ENCODE measurements at places on chromosomes 6 and 20.

DNA sequence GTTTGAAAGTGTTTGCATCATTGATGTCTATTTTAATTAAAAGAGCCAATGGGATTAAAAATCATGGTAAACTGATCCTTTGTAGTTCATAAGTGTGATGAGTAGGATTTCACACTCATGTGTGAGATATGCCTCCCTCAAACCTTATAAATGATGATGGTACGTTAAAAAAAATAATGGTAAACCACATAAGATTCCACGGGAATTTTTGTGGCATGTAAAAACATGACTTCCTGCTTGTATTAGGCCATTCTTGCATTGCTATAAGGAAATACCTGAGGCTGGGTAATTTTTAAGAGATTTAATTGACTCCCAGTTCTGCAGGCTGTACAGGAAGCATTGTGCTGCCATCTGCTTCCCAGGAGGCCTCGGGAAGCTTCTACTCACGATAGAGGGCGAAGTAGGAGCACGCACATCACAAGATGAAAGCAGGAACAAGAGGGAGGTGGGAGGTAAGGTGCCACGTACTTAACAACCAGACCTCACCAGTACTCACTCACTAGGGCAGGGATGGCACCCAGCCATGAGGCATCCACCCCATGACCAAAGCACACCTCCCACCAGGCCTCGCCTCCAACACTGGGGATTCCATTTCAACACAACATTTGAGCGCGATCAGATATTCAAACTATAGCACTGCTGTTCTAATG, 187.6 kb upstream of the QKI start:
- no peak for DNase-seq

- DNase-seq = no peak
These were observed 240.8 kb upstream of the QKI start for GRCh38 chr6:163173741-163174140.

GRCh38 chr6:41228096-41228495, at the start of gene TREML4:
Gene TREML4 (plus strand): TSS chr6:41228349. CDS start chr6:41228428, 79 bp downstream.
- DNase-seq = no peak

- no peak for DNase-seq
These were observed 897.0 kb upstream of the SLC35B3 start for GRCh38 chr6:9332241-9332780.

DNA sequence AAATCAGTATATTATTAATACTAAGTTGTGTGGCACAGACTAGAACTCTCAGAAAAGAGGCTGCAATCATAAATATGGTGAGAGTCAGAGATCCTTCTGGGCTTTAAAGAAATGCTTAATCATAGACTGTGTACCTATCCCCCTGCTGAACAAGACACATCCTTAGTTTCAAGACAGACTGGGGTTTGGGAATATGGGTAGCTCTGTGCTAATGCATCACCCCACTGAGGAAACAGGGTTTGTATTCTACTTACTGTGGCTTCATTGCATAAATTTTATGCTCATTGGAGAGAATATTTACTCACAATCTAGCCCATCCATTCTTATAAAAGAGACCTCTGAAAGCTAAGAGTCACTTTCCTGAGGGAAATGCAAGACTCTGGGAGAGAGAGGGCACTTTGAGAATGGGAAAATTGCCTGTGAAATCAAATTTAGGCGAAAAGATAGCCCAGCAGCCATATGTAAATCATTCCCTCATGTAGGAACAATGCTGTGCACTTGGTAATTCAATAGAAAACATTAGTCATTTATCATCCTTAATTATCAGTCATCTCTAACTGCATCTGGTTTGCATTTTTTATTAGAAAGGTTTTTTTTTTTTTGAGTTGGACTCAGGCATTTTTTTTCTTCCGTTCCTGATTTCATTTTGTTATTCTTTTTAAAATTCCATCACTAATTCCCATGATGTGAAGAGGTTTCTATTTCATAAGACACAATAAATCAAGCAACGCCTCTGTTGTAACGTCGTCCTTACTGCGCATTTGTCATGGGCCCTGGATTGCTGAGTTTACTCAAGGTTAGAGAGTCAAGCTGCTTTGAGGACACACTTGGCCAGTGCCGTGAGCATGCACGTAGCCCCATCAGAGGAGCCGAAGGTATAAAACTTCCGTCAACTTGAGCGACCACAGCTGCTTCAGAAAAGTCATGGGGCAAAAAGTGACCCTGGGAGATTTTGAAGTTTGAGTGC, 91.8 kb downstream of the TRMT11 start:
- no peak for DNase-seq

DNA sequence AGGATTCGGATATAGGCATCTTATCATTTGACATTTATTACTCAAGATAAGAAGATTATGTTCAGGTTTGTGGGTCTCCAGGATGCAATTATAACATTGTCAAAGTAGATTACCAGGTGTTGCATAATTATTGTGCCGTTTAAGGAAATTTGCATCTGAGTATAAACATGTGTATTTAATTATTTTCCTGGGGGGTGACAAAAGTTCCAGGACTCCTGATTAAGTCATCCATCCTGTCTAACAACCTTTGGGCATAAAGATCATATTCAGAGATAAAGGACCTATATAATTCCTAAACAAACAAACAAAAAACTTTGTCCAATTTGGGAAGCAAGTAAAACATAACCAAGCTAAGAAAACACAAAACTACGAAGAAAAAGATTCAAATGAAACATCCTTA, 3.3 kb upstream of the PPP1R14C start:
- no peak for DNase-seq

DNA sequence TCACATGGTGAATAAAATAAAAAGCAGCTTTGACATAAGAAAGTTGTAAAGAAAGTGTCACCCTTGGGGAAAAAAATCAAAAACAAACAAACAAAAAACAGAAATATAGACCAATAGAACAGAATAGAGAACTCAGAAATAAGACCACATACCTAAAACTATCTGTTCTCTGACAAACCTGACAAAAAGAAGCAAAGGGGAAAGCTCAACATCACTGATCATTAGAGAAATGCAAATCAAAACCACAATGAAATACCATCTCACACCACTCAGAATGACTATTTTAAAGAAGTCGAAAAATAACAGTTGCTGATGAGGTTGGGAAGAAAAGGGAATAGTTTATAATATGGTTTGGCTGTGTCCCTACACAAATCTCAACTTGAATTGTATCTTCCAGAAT, 159.1 kb downstream of the TINAG start:
- no peak for DNase-seq

- no peak for DNase-seq
These were observed 5.5 kb upstream of the NTSR1 start for GRCh38 chr20:62702895-62703852.

DNA sequence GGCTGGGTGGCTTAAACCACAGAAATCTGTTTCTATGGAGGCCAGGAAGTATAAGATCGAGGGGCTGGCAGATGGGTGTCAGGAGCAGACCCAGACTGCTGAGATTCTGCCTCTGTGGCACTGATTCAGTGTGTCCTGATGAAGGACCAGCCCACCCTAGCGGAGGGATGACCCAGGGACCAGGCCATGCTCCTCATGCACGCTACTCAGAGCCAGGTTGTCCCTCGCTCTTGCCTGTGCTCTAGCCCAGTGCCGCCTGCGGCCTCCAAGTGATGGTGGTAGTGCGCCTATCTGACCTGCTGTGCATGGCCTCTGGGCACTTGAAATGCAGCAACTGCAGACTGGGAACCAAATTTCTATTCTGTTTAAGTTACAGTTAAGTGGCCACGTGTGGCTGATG, 13.1 kb upstream of the APMAP start:
- DNase-seq = no peak

DNA sequence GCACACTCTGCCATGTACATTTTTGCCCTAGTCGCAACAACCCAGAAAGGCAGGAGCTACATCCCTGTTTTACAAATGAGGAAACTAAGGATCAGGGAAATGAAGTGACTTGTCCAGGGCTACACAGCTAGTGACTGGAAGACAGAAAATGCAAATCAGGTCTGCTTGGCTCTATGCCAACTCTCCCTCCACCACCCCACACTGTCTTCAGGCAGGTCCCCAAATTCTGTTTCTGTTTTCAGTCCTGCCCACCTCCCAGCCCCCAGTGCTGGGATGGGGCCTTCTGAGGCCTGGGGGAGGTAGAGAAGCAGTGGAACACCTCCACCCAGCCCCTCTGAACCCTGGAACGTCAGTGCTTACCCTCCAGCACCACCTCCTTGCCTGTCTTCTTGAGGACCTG, 5.1 kb downstream of the SNTA1 start:
- no peak for DNase-seq

- DNase-seq = no peak
These were observed 328.4 kb upstream of the CNR1 start for GRCh38 chr6:88494401-88495140.

DNA sequence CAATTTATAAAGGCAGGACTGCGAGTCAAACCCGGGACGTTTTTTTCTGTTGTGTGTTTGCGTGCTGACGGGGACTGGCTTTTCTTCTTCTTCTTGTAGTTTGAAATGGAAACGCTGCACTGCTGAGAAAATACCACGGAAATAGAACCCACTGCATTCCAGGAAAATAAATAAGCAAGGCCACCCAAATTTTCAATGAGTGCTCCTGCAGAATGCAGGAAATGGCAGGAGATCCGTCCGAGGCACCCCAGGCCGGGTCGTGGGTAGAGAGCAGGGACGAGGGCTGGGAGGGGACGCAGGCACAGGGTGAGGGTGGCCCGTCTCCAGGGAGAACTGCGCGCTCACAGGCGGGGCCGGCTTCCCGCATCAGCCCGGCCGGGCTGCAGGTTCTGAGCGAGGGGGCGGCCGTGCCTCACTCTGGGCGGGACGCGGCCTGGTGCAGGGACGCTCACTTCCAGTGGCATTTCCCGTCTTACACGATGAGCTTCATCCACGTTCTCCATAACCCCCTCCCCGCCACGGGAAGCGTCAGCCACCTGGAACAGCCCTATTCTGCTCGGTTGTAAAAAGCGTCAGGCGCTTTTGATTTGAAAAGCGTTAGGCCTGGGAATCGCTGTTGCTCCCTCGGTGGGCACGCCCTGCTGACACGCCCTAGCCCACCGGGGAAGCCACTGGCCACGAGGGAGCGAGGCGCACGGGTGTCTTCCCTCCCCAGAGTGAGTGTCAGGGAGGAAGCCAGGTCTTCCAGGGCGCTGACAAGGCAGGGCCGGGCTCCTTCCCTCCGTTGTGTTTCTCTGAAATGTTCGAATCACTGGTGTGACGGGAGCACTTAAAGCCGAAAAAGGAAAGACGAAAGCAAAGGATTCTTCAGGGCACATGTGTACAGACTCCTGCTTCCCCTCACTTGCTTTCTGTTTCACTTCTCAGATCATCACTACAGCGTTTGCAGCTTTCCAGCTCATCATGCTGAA, 17.9 kb upstream of the EXOC2 start:
- peak; percentile 22 for DNase-seq

DNA sequence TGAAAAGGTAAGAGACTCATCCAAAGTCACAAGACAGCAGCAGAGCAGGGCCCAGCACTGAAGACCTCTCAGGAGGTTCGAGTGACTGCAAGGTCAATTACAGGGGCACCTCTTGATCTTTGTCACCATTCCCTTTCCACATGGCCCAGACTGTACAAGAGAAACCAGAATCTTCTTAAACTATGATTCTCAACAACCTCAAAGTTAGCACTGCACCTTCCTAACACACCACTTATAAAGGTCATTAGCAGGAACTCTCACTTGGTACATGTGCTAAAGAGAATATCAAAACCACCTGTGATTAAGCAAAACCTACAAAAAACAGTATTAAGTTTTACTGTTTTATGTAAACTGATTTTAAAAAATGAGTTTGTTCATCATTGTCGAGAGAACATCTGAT, 70.2 kb downstream of the DTNBP1 start:
- DNase-seq = no peak

GRCh38 chr6:36200998-36201596, 4.6 kb downstream of the BRPF3 start:
- no peak for DNase-seq

DNA sequence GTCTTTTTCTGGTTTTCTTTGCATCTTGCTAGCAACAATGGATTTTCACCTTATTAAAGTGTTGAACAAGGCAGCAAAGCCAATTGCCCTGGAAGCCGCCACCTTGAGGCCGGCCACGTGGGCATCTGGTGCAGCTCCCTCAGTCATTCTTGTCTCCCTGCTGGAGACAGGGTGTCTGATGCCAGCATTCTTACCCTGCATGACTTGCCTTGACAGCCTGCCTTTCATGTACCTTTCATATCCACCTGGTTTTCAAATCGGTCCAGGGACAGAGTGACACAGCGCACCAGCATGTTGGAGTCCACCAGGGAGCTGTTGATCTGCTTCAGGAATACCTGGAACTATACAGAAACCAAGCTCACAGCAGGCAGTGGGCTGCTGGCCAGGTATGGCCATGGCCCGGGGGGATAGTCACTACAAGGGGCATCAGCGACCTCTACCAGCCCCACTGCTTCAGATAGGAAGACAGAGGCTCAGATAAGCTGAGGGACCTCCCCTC, 49.8 kb downstream of the MYH7B start:
- DNase-seq = no peak

GRCh38 chr6:76275746-76276145, 203.3 kb upstream of the IMPG1 start:
- DNase-seq = no peak

DNA sequence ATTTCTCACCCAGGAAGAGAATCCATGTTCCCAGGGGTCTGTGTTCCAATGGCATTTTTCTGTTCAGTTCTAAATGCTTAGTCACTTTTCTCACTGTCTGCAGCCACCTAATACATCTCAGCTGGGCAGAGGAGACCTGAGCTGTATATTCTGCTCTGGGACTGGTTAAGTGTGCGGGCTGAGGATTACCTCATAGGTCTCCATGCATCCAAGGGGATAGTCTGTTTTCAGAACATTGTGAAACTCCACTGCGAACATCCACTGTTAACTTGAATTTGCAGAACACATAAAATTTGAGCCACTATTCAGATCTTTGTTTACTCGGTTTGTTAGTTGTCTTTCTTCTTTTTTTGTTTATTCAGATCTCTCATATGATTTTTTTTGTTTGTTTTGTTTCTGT, 947.1 kb downstream of the TFAP2A start:
- no peak for DNase-seq

DNA sequence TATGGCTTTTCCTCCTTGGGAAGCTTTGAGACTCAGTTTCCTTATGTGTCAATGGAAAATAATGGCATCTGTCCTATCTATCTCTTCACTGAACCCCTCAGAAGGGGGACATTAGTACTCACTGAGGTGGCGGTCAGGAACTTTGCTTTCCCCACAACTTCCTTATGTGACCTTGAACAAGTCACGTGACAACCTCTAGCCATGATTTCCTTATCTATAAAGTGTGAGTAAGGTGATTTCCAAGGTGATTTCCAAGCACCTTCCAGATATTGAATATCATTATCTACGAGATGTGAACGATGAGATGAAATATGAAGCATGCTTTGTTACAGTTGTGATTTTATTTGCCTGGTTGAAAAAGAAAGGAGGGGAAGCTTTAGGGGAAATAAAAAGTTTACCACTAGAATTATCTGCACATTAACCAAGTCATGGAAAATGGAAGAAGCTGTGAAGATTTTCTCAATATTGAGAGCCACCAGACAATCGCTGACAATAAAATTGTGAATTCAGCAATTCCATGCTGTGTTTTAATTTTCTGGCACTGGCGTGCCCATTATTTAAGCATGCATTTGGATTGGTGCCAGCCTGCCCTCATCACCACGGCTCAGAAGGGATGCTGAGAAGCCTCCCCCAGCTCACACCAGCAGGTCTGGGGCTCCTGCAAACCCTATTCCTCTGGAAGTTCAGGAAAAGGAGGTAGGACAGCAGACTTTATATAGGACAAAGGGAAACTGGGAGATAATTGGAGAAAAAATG, 255.3 kb downstream of the CD83 start:
- no peak for DNase-seq

GRCh38 chr6:53189554-53189953, 40.9 kb upstream of the GCM1 start:
- no peak for DNase-seq

GRCh38 chr6:16690608-16691142, 70.6 kb downstream of the ATXN1 start:
- DNase-seq = no peak

- no peak for DNase-seq
These were observed 28.4 kb downstream of the COL19A1 start for GRCh38 chr6:69894578-69895347.

All from CD4-positive, alpha-beta T cell treated with Interleukin-1 beta for 1 hour (primary cell).